Testis (tissue), 5 donors: ENCODE measurements at places on chromosomes 12 and 14. TPM values are rescaled to one million over a fixed set of nuclear protein-coding genes. Genes with fewer than 3 reads are reported as not detected.

The CDH24 gene
- 10.2 TPM for total RNA-seq

- no peak overlapping the region for H3K4me3 ChIP-seq
- no peak overlapping the region for H3K27ac ChIP-seq
- H3K4me1 ChIP-seq, result no peaks in the 10 kb centered on the region
- H3K36me3 ChIP-seq, result no peaks in the 10 kb centered on the region
- no peak for DNase-seq
Observed at GRCh38 chr14:100731011-100731670, 4.4 kb downstream of the DLK1 start.

GRCh38 chr12:32070370-32070769, 36.3 kb upstream of the BICD1 start:
- H3K27ac ChIP-seq, result no peak overlapping the region
- no peaks in the 10 kb centered on the region for H3K27me3 ChIP-seq
- no peaks in the 10 kb centered on the region for H3K4me1 ChIP-seq
- DNase-seq, result no peak

The CCDC175 gene
- 9.8 TPM for total RNA-seq

The TCL1B gene
- total RNA-seq, result 5.6 TPM

DNA sequence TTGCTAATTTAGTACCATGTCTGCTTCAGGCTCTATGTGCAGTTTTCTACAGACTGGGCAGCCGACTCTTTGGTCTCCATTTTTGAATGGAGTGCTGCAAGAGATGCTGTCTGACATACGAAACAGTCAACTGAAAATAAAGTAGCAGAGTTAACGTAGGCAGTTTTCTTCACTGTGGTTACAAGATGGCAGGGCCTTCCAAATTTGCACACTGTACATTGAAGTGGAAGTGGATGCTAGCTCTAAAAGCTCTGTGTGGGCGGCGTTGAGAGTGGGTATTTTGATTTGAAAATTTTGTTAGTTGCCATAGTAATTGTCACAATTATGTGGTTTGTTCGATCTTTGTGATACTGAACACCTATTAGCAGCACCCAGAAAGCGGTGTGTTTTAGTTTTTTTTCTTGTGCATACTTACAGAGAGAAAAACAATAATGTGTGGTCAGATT, 154.9 kb upstream of the ATP2B1 start:
- H3K27me3 ChIP-seq, result no peaks in the 10 kb centered on the region
- no peak overlapping the region for H3K27ac ChIP-seq
- H3K36me3 ChIP-seq, result no peaks in the 10 kb centered on the region
- no peak for DNase-seq
- no peak overlapping the region for H3K4me3 ChIP-seq

The STYK1 gene
- total RNA-seq, result 0.24 TPM

The MOAP1 gene
- total RNA-seq, result 25.5 TPM
